Stimulated activated CD4-positive, alpha-beta T cell treated with anti-CD3 and anti-CD28 coated beads, Interleukin-15, amount 100 ng/mL, for 1 hour (primary cell): ENCODE measurements at places on chromosomes 16 and 17.

DNA sequence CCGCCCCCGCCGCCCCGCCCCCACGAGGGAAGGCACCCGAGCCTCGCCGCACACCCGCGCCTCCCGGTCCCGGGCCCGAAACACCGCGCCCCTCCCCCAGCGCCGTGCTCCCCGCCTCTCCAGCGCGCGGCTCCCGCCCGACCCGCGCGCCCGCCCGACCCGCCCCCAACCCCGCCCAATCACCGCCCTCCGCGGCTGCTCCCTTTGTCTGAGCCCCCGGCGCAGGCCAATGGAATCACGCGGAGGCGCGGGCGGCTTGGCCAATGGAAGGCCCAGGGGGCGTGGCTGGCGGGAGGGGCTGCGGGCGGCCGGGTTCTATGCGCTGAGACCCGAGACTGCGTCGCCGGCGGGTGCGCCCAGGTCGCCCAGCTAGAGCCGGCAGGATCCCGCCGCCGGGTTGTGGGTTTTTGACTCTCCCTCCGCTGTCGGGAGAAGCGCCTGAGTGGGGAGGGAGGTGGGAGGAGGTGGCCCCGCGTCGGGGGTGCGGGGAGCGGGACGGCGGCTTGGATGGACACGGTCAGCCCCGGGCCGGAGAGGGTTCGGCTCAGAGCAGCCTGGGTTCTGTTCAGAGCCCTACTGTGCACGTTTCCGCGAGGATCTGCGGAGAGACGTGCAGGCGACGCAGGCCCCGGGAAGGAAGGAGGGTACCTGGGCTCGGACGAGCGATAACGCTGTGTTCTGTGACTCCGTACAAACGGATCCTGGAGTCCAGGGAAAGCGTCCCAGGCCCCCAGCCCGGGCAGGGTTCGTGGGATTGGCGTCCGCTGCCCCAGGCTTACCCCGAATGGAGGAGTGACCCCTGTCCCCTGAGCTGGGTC is 49.0 kb upstream of the BAHCC1 start:
- peak; percentile 93 for DNase-seq

- DNase-seq = no peak
These were observed 357.9 kb downstream of the CNTNAP4 start for GRCh38 chr16:76634847-76635697.

- no peak for DNase-seq
These were observed 22.6 kb downstream of the ADCY9 start for GRCh38 chr16:4093495-4094126.

GRCh38 chr16:48393485-48394354 is 8.5 kb upstream of the SIAH1 start:
- no peak for DNase-seq

DNA sequence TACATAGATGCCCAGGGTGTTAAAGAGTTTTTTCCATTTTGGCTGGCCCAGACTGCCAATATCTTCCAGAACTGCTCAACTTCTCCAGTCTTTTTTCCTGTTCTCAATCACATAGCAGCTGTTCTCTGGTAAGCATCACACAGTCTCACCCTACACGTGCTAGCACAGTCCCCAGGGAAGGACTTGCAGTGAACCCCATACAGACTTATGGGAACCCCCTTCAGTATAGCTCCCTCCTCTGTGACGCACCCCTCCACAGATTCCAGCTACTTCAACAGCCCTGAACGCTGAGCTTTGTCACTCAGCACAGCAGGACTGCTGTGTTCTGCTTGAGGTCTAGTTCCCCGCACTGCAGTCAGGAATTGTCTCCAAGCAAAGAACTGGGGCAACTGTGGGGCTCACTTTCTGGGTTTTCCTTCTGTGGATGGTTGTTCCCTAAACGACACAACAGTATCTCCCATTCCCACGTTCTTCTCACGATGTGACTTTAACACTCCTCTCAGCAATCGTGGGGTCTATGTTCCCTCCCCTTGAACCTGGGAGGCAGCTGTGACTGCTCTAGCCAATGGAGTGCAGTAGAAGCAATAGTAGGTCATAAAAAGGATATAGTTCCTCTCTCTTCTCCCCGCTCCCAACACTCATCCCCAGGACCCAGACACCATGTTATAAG is 3.6 kb downstream of the MMP28 start:
- DNase-seq = no peak
